IPS DF 19.7 (cell line): ENCODE measurements at places on chromosomes 16 and 17.

- no peak for DNase-seq
Measured at GRCh38 chr17:9669551-9670008, 24.3 kb downstream of the USP43 start.

- no peak for DNase-seq
Measured at GRCh38 chr17:16371742-16372141, 9.1 kb upstream of the UBB start.

DNA sequence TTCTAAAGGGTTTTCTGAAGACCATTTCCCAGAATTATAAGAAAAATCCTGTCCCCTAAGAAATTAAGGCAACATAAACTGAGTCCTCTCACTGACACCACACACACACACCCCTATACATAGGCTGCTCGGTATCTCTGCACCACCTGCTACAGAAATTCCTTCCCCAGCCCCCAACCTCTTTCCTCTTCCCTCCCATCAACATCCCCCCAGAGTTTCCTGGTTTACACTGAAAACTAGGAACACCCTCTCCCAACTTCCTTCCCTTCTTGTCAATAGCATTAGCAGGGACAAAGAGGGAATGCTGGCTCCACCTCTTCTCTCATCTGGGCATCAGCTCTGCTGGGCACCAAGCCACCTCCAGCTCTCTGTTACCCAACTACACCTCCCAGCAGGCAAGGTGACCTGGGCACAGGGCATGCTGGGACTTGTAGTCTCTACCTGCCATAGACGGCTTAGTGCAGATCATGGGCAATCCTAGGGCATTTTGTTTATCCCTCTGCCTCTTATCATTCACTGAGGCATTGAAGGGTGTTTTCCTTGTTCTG lies 15.7 kb downstream of the CAVIN1 start:
- no peak for DNase-seq

DNA sequence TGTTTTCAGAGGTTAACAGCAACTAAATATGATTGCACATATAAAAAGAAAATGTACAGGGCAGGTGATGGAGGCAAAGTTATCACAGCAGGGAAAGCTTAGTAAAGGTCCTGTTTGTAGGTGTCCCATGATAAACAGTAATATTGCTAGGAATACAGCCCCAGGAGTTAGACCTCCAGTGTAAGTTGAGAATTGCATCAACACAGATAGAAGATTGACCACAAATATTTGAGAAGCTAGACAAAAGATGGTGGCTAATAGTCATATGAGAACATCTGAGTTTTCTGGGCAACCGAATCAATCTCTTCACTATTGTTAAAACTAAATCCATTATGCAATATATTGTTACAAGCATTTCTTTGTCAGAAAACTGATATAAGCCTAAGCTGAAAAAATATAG lies 152.6 kb downstream of the CDH11 start:
- DNase-seq, result no peak

DNA sequence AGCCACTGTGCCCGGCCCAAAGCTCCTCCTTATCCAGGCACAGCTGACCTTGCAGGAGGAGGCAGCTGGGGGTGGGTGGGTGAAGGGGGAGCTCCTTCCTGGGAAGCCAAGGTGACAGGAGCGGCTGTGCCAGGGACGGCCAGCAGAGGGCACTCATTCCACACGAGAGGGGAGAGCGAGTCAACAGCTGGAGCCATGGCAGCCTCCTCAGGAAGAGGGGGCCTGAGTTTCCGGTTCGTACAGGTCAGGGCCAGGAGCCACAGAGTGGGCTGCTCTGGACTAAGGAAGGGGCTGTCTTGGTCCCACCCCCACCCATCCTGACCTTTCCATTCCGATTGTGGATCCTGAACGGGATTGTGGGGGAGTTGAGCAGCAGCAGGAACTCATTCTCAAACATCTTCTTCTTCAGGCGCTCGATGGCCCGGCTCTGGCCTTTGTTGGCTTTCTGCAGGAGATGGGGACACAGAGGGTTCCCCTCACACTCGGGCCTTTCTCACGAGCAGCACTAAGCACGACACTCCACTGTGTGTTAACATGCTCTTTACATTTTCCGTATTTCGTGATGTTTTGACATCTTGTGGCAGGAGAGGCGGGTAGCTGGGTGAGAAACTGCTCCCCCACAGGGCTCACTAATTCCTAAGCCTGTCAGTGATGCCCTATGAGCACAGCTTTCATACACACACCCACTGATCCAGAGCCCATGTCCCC lies 61.6 kb downstream of the TIMM22 start:
- no peak for DNase-seq

GRCh38 chr17:1713878-1714426 lies 3.8 kb upstream of the TLCD2 start:
- DNase-seq, result no peak

DNA sequence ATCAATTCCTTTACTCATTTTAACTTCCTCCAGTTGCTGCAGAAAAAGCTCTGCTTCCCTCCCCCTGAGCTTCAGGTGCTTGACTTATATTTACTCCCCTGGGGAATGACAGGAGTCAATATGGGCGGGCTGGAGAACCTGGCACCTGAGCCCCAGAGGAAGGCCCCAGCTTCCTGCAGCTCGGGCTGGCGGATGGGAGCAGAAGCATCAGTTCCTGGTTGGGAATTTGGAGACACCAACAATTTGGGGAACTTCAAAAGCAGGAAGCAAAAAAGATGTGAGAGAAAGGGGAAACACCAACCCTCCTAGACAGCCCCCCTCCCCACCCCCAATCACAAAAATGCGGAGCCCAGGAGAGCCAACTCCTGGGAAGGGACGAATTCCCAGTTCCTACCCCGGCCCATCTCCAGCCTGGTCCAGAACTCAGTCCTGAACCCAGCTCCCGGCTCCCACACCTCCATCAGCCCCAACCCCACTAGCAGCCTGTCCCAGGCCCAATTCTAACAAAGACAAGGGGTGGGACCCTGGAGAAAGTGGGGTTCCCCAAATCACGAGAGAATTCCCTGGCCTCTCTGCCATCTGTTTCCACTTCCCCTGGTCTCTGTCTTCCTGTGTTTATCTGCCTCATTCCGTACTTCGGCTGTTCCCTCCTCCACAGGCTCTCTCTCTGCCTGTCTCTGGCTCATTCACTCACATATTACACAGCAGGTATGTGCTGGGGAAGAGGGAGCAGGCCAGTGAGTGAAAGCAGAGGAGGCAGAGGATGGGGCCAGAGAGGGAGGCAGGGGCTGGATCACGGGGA lies 16.2 kb upstream of the ASGR2 start:
- DNase-seq, result no peak

GRCh38 chr17:49944273-49944870 lies 24.6 kb upstream of the DLX4 start:
- DNase-seq, result no peak

DNA sequence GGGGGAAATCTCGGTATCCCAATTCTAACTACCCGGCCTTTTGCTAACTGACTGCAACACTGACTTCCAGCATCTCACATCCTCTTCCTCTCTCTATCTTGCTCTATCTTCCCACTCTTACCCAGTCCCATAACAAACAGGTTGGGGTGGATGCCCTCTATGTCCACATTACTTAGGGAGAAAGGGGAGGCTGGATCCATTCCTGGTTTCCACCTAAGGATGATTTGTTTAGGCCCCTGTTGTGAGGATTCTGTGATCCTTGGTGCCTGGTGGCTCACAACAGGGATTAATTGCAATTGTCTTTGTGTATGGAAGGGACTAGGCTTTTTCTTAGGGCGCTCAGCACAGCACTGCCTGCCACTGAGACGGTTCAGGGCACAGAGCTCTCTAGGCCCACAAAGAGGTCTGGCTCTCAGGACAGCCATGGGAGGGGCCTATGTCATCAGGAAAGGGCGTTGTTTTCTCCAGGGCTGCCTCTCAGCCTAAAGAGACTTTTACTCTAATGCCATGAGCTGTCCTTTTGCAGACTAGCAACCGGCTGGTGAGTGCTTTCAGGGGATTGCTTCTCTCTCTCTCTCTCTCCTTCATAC lies 612.1 kb upstream of the SALL1 start:
- no peak for DNase-seq

DNA sequence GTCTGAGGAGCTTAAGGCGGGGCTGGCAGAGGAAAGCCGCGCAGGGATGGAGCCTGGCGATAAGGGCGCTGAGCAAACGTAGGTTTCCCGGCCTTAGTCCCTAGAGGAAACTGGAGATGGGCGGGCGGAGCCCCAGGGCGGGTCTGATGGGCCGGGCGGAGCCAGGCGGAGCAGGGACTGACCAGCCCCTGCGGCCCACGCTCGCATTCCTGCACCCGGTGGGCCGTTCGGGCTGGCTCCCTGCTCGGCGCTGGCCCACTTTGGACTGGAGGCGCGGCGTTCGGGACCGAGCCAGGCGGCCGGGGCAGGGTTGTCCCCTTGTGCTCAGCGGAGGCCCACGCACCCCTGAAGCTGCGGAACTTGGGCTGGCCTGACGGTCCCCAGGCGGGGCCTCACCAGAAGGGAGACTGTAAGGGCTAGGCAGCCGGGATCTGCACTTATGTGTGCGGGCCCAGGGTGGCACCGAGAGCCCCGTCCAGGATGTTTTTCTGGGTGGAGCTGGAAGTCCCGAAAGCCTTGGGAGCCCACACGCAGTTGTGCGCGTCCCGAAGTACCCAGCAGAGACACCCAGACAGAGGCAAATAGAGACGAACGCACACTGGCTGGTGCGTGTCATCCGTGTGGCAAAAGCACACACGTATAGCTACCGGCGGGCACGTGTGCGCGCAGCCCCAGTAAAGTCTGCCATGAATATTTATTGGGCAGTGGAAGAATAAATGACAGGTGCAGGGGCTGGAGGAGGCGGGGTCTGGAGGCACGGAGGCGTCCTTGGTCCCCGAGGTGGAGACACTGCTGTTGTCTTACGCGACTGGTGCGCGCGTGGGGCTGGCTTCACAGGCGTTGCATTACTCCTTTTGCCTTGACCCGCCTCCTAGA lies 1.4 kb downstream of the PYDC1 start:
- DNase-seq, result peak; percentile 82

GRCh38 chr17:8481089-8481488 lies 45.4 kb downstream of the NDEL1 start:
- no peak for DNase-seq

- DNase-seq, result no peak
Measured at GRCh38 chr17:80880648-80880985, 111.0 kb upstream of the CHMP6 start.

DNA sequence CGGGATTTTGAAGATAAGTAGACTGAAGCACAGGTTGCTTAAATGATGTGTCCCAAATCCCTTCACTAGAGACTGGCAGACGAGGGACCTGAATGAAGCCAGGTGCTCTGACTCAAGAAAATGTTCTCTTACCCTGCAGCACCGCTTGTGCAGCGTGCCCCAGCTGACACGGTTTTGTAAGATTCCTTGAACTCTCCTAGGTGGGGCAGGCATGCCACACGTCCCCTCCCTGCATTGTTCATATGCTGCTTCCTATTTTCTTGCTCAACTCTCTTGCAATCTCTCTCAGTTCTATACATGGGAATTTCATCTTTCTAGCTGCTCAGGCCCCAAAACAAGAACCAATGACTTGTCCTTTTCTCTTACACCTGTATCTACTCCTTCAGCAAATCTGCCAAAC lies 22.1 kb upstream of the HNF1B start:
- no peak for DNase-seq

DNA sequence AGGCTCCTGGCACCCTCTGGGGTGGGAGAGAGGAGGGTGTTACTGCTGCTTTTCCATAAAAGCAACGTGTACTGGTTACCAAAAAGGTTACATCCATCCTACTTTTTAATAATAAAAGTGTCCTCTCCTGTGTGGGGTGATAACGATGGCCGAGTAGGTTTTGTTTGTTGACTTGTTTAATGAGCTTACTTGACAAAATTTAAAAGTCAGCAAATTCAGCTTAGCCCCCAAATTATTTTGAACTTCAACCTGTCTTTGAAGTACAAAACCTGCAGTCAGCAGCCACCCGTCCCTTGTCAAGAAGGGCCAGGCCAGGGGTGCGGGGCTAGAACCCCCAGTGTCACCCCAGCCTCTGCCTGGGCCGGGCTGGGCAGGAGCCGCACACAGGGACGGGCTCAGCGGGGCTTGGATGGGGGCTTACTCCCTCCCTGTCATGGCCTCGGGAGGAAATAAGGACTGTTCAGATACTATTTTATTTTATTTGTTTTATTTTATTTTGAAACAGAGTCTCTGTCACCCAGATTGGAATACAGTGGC lies 103.9 kb upstream of the CHMP6 start:
- DNase-seq, result no peak

DNA sequence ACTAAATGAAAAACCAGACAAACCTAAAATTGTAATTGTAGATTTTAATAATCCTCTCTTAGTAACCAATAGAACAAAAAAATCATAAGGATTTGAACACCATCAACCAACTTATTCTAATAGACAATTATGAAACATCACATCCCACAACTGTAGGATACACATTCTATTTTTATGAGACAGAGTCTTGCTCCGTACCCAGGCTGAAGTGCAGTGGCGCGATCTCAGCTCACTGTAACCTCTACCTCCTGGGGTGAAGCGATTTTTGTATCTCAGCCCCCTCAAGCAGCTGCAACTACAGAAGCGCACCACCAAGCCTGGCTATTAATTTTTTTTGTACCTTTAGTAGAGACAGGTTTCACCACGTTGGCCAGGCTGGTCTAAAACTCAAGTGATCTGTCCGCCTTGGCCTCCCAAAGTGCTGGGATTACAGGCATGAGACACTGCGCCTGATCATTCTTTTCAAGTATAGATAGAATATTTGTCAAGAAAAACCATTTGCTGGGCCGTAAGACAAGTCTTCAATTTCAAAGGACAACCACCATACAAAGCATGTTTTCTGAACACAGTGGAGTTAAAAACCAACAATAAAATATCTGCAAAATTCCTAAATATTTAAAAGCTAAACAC lies 49.8 kb downstream of the CREBBP start:
- DNase-seq, result no peak

DNA sequence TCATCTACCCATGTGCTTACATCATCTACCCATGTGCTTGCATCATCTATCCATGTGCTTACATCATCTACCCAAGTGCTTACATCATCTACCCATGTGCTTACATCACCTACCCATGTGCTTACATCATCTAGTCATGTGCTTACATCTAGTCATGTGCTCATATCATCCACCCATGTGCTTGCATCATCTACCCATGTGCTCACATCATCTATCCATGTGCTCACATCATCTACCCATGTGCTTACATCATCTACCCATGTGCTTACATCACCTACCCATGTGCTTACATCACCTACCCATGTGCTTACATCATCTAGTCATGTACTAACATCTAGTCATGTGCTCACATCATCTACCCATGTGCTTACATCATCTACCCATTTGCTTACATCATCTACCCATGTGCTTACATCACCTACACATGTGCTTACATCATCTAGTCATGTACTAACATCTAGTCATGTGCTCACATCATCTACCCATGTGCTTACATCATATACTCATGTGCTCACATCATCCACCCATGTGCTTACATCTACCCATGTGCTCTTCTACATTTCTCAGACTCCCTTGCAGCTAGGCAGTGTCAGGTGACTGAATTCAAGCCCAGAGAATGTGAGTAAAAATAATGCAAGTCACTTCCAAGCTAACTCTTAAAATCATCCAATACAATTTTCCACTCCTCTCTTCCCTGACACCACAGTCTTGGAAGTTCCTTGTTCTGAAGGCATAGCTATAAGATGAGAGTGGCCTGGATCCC lies 196.8 kb downstream of the CBLN1 start:
- no peak for DNase-seq

- DNase-seq, result no peak
Measured at GRCh38 chr16:2019518-2019920, at the start of gene NPW. Gene NPW, plus strand, starts transcription at chr16:2019785.

- DNase-seq, result no peak
Measured at GRCh38 chr17:77838748-77839697, 119.5 kb upstream of the TNRC6C start.
